ENCODE measurements at places on chromosomes 5 and 9. TPM values are rescaled to one million over a fixed set of nuclear protein-coding genes. Genes with fewer than 3 reads are reported as not detected.

DNA sequence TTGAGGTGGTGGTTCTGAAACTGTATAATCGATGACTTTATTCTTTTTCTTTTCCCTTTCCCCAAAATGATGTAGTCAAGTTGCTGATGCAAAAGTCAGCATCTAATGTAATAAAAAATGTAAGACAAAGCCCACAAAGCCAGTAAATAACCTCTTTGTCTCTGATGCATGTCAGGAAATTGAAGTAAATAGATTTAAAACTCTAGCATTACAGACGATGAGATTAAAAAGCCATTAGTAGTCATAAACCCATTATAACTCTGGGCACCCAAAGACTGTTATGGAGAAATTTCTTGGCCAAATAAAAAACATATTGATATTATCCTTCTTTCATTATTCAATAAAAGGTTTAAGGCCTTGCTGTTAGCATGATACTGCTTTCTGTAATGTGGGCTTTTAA lies 548.7 kb downstream of the TUSC1 start:
- no peaks in the 10 kb centered on the region for H3K27me3 ChIP-seq
- no peak for DNase-seq
- no peaks in the 10 kb centered on the region for H3K36me3 ChIP-seq
- H3K27ac ChIP-seq: no peak overlapping the region

The PCDHA9 gene
- not detected for total RNA-seq

- H3K27ac ChIP-seq: no peak overlapping the region
- peaks cover 10% of the 10 kb centered on the region for H3K36me3 ChIP-seq
- peak overlapping the region; percentile 57 for H3K4me3 ChIP-seq
Measured at GRCh38 chr9:113012492-113012891, 500 bp upstream of the ZNF883 start.

GRCh38 chr9:108057421-108058134 lies 568.0 kb upstream of the KLF4 start:
- H3K27me3 ChIP-seq: peaks cover 2% of the 10 kb centered on the region
- DNase-seq: no peak
- H3K4me1 ChIP-seq: no peaks in the 10 kb centered on the region
- H3K4me3 ChIP-seq: no peak overlapping the region
- H3K36me3 ChIP-seq: no peaks in the 10 kb centered on the region

DNA sequence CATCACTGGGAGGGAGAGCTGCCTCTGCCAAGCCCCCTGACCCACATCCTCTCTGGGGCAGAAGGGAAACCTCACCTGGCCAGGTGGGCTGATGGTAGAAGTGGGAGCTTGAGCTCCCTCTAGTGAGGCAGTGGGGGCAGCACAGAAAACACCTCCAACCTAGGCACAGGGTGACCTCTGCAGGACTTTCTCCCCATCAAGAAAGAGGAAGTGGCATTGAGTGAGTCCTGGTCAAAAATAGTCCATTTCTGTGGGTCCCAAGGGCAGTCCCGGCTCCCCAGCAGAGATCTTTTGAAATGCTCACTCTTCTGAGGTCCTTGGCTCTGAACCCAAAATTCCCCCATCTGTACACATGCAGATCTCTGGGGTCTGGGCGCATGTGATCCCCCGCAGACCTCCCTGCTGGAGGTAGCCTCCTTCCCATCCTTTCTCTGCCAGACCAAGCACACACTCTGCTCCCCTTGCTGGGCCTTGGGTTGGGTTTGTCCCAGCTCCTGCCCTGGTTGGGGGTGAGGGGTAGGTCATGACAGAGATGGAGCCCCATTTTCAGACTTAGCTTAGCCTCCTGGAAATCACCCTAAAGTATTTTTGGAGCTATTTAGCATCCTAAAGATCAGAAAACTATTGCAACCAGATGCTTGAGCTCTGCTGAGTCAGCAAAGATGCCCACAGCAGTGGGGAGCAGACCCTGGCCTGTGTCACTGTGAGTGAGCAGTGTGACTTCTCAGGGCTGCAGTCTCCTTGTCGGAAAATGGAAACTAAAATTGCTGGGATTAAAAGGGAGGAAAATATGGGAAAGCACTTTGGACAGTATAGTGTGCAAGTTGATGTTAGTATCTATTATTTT lies 41.6 kb upstream of the LCP2 start:
- no peaks in the 10 kb centered on the region for H3K36me3 ChIP-seq
- peak overlapping the region; percentile 8 for H3K27ac ChIP-seq
- peaks cover 45% of the 10 kb centered on the region for H3K4me1 ChIP-seq
- H3K4me3 ChIP-seq: no peak overlapping the region
- peak; percentile 80 for DNase-seq
- H3K27me3 ChIP-seq: no peaks in the 10 kb centered on the region

GRCh38 chr9:100637787-100638186 lies 59.9 kb downstream of the CAVIN4 start:
- H3K27ac ChIP-seq: no peak overlapping the region
- no peak overlapping the region for H3K4me3 ChIP-seq
- no peak for DNase-seq
- H3K27me3 ChIP-seq: peaks cover 11% of the 10 kb centered on the region
- H3K36me3 ChIP-seq: no peaks in the 10 kb centered on the region

DNA sequence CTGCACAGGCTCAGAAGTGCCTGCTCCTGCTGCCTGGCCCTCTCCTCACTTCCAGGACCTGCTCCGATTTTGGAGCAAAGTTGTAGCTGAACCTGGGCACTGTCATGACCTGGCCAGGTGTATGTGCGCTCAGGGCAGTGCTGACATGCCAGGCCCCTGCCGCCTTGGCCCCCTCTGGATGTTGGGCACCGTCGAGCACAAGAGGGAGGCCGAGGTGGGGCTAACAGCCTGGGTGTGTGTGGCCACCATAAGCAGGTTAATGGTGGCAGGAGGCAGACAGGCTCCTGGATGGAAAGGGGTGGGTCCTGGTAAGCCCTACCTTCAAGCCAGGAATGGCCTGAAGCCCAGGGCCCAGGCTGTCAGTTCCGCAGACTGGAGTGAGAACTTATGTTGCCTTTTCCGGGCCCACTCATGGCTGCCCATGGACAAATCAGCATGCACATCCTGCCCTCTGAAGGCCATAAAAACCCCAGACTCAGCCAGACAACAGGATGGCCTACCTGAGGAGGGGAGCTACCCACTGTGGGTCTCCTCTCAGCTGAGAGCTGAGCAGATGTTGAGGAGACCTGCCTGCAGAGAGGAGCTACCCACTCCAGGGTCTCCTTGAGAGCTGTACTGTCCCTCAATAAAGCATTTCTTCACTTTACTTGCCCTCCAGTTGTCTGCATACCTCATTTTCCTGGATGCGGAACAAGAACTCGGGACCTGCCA lies 66.2 kb downstream of the NACC2 start:
- H3K4me1 ChIP-seq: no peaks in the 10 kb centered on the region
- peaks cover 4% of the 10 kb centered on the region for H3K36me3 ChIP-seq
- H3K27ac ChIP-seq: no peak overlapping the region
- H3K27me3 ChIP-seq: no peaks in the 10 kb centered on the region
- H3K4me3 ChIP-seq: no peak overlapping the region

GRCh38 chr5:72681781-72682180 lies 134.7 kb upstream of the TNPO1 start:
- H3K4me1 ChIP-seq: no peaks in the 10 kb centered on the region
- H3K4me3 ChIP-seq: no peak overlapping the region
- peaks cover 32% of the 10 kb centered on the region for H3K27me3 ChIP-seq
- DNase-seq: no peak

The CYLC2 gene
- not detected for total RNA-seq

The ADAMTS19 gene
- not detected for total RNA-seq

The MOB3B gene
- total RNA-seq: 0.80 TPM

DNA sequence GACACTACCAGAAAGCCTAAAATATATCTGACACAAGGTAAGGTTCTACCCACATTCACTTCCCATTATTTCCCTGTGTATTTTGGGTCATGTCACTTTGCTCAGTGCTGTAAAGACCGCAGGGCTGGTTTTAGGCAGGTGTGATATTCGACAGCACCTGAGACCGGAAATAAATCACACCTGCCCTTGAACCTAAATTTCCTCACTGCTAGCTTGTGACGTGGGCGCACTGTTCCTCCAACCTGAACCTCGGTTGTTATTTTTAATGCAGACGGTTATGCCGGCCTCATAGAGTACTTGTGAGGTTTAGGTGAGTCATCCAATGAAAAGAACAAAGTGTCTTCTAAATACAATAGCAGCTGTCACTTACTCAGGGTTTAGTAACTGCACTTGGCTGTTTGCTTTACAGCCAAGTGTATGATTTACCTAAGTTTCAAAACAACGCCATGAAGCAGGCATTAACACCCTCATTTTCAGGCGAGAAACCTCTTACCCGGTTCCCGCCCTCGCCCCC lies 20.7 kb upstream of the ZNF782 start:
- H3K4me3 ChIP-seq: peak overlapping the region; percentile 76
- H3K27ac ChIP-seq: peak overlapping the region; percentile 87
- no peaks in the 10 kb centered on the region for H3K36me3 ChIP-seq

The WDR41 gene
- 25.4 TPM for total RNA-seq

DNA sequence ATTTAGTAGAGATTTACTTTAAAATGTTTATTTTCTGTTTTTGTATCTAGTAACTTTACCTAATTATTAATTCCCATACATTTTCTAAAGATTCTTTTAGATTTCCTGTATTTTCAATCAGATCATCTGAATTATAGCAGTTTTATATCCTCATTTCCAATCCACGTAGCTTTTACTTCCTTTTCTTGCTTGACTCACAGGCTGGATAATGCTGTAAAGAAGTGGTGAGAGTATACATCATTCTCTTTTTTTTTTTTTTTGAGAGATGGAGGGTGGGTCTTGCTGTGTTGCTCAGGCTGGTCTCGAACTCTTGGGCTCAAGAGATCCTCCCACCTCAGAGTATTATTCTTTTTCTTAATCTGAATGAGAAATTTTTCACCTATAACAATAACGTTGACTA lies 11.2 kb upstream of the SETX start:
- no peak overlapping the region for H3K4me3 ChIP-seq
- no peak overlapping the region for H3K27ac ChIP-seq
- no peaks in the 10 kb centered on the region for H3K27me3 ChIP-seq
- DNase-seq: no peak
- H3K4me1 ChIP-seq: no peaks in the 10 kb centered on the region

- DNase-seq: no peak
- H3K4me1 ChIP-seq: peaks cover 57% of the 10 kb centered on the region
- H3K36me3 ChIP-seq: peaks cover 11% of the 10 kb centered on the region
- H3K27me3 ChIP-seq: no peaks in the 10 kb centered on the region
- H3K27ac ChIP-seq: no peak overlapping the region
Measured at GRCh38 chr5:140118302-140118936, 4.5 kb downstream of the PURA start.

GRCh38 chr9:95459851-95460517 lies 56.8 kb downstream of the PTCH1 start:
- H3K36me3 ChIP-seq: peaks cover 16% of the 10 kb centered on the region
- no peak overlapping the region for H3K4me3 ChIP-seq
- peaks cover 25% of the 10 kb centered on the region for H3K4me1 ChIP-seq
- H3K27ac ChIP-seq: no peak overlapping the region
- peaks cover 4% of the 10 kb centered on the region for H3K27me3 ChIP-seq

The TUSC1 gene
- 0.79 TPM for total RNA-seq

The PAEP gene
- total RNA-seq: not detected

DNA sequence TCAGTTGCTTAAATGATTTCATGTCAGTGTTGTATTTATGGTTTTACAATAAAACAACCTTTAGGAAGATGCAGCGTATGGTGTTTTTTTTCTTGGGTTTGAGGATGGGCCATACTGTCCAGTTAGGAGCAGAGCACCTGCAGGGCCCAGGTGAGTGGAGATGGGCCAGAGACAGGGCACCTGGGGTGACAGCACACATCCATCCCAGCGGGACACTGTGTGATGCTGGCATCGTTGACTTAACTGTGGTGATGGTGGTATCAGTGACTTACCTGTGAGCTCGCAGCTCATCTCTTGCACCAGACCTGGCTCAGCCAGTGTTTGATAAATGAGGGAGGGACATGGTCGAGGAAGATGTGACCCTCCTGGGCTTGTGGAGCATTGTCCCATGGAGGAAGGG lies 21.6 kb downstream of the AMBP start:
- no peak overlapping the region for H3K4me3 ChIP-seq
- H3K36me3 ChIP-seq: no peaks in the 10 kb centered on the region
- DNase-seq: no peak

The FBXO4 gene
- total RNA-seq: 18.8 TPM

The CSF1R gene
- 0.41 TPM for total RNA-seq

DNA sequence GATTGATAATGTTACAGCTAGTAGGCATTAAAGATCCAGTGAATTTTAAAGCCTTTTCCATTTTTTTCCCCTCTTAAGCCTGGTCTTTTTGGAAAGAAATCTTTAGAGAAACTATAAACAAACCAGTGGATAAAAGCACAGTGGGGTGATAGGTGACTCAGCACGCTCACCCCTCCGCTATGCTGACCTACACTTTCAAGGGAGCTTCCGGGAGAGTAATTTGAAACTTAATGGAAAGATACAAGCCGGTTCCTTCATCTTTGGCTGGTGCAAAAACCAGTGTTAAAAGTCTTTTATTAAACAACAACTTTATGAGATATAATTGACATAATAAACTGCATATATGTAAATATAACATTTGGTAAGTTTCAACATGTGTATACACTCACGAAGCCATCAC lies 27.0 kb upstream of the ALDOB start:
- no peak for DNase-seq
- no peak overlapping the region for H3K4me3 ChIP-seq
- no peaks in the 10 kb centered on the region for H3K36me3 ChIP-seq
- peaks cover 30% of the 10 kb centered on the region for H3K27me3 ChIP-seq

DNA sequence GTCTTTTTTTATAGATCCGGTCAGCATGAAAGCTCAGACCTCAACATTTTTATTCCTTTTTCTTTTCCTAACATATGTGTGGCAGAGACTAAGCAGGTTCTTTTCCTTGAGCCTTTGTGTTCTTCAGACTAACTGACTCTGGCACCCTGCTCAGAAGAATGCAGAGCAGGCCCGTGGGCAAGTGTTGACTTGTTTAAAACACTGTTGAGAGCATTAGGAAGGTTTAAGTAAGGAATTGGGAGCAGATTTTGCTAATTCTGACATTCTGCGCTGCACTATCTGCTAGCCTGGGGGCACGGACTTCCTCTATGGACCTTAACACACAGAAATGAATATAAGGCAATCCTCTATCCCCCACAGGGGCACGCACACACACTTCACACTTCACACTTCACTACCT lies 182.5 kb upstream of the PIK3R1 start:
- H3K27ac ChIP-seq: no peak overlapping the region
- no peaks in the 10 kb centered on the region for H3K36me3 ChIP-seq
- H3K4me3 ChIP-seq: no peak overlapping the region

DNA sequence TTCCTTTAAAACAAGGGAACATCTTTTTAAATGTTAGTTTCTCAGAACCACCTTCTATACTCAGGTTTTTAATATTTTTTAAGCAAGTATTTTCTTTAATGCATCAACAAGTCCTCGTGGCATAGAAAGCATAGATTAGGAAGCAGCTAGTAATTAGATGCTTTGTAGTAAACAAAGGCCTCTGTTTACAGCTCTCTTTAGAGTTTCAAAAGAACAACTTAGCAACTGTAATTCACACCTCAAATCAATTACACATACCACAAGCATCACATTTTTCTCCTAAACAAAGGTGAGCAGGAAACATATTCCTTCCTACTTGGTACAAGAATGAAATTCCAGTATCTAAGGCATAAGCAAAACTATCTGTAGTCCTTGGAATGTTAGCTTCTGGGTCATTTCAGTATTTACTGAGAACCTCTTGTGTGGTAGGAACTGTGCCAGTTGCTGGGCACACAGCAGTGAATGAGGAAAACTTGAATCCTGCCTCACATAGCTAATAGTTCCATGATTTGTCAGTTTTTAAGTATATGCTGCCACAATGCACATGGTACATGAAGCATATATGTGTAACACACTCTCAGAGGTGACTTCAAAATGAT lies 249.1 kb downstream of the CEMIP2 start:
- no peak overlapping the region for H3K27ac ChIP-seq
- H3K36me3 ChIP-seq: no peaks in the 10 kb centered on the region
- no peak for DNase-seq
- peaks cover 20% of the 10 kb centered on the region for H3K27me3 ChIP-seq

The ARRDC3 gene
- 21.7 TPM for total RNA-seq
